Stimulated activated CD8-positive, alpha-beta memory T cell treated with anti-CD3 and anti-CD28 coated beads, Interleukin-15, amount 100 ng/mL, for 4 hours (primary cell): ENCODE measurements at places on chromosomes 13 and 19.
A peak's percentile ranks its signal among the peaks of the same experiment; 100 is the strongest.

DNA sequence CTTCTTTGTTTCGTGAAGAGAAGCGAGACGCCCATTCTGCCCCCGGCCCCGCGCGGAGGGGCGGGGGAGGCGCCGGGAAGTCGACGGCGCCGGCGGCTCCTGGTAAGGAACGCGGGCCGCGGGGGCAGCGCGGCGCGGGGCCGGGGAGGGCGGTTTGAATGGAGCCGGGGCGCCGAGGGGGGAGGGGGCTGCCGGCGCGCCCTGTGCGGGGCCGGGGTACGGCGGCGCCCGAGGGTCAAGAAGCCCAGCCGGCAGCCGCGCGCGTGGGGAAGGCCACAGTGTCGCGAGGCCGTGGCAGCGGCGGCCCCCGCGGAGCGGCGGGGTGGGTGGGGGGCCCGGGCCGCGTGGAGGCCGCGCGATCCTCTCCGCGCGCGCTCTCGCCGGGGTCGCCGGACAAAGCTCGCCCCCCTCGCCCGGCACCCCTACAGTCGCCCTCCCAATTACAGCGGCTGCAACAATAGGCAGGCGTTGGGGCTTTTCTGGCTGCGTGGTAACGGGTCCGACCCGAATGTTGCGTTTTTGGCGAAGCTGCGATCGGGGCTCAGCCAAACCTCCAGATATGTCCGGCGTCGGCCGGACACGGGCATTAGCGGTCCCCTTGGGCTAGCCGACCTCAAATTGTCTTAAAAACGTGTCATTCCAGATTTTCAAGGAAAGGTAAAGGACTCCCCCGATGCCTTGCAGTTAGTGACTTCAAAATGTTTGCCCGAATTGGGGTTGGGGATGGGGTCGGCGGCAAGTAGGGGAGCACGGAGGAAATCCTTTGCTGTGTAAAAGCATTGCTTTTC lies 437 bp downstream of the SMARCA4 start:
- no peak for DNase-seq

DNA sequence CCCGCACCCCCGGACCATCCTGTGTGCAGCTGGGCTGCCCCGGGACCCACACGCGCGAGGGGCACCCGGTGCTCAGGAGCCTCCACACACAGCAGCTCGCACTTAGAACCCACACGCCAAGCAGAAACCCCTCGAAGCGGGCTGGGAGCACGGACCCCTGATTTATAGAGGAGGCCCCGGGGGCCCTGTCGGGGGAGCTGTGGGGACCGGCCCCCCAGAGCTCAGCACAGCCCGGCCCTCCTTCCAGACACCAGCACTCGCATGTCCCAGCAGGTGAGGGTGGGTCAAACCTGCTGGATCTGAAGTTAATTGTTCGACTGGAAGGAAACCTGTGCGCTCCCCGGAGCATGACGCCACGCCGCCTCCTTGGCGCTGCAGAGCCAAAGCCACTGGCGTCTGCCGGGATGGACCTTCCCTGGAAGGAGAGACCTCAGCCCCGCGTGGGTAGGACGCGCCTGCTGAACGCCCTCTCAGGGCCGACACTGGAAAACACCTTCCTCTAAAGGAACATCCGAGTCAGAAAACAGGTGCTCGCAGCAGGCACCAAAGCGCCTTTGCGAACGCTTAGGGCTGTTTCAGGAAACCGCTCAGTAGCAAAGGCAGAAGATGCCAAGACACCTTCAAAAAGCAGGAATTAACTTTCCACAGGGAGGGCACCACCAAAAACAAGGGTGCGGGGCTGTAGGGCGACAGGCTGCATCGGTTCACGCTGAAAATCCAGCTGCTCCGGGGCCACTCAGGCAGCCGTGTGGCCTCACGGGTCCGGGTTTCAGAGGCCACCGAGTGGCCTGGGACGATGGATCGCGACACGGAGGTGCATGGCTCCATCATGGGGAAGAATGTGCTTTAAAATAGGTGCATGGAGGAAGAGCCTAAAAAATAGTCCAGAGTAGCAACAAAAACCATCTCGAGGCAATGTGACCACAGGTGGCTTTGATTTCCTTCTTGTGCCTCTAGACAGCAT lies 37.8 kb upstream of the GRTP1 start:
- no peak for DNase-seq

GRCh38 chr13:113446488-113446854 lies 6.8 kb downstream of the ADPRHL1 start:
- DNase-seq = no peak

GRCh38 chr13:92225861-92226260 lies 827.4 kb downstream of the GPC5 start:
- no peak for DNase-seq

DNA sequence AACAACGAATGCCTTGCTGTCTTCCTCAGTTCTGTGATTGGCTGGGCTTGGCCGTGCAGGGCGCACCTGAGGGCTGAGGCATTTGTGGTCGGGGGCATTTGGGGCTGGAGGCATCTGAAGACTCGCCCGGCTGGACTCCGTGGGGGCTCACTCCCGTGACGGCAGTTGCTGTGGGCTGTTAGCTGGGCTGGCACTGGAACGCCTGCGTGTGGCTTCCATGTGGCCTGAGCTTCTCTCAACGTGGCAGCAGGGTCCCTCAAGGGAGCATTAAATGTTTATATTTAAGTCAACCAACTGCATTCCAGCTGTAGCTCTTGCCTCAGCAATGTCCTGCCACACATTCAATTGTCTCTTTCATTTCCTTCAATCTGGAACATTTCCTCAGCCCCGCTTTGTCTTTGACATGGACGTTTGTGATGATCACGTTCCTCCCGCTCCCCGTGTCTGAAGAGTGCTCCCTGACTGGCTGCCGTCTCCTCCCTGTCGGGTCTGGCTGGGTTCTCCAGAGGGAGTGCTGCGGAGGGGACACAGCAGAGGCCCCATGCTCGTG lies 21.0 kb downstream of the CCDC8 start:
- no peak for DNase-seq

GRCh38 chr19:34265221-34265650 lies 10.9 kb downstream of the GARRE1 start:
- DNase-seq = no peak

- DNase-seq = no peak
These were observed 52.8 kb downstream of the THSD1 start for GRCh38 chr13:52353193-52353592.

DNA sequence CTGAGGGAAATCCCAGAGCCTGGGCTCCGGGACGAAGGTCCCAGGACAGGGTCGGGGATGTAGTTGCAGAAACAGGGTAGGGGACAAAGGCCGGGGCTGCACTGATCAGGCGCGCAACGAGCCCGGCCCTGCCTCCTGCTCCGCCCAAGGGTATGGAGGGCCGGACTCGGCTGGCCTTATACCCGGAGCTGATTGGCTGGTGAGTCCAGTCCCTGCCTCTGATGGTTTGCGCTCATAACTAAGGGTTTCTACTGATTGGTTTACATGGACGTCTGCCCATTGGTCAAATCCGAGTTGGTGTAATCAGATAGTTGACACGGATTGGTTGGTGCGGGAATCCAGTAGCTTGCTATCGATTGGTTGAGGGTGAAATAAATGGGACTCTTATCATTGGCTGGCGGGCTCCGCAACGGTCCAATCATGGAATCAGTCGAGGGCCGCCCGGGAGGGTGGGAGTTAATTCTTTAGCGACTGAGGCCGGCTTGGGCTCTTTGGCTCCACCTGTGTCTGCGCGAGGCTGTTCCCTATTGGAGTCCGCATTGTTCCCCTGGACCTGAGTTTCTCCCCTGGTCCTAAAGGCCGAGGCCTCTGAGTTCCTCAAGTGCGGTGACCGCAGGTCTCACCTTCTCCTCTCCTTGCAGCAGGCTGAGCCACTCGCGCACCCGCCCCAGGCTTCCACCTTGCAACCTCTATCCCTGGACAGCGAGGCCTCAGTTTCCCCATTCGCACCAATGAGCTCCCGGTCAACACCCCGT lies 570 bp upstream of the MPND start:
- DNase-seq = peak; percentile 86

DNA sequence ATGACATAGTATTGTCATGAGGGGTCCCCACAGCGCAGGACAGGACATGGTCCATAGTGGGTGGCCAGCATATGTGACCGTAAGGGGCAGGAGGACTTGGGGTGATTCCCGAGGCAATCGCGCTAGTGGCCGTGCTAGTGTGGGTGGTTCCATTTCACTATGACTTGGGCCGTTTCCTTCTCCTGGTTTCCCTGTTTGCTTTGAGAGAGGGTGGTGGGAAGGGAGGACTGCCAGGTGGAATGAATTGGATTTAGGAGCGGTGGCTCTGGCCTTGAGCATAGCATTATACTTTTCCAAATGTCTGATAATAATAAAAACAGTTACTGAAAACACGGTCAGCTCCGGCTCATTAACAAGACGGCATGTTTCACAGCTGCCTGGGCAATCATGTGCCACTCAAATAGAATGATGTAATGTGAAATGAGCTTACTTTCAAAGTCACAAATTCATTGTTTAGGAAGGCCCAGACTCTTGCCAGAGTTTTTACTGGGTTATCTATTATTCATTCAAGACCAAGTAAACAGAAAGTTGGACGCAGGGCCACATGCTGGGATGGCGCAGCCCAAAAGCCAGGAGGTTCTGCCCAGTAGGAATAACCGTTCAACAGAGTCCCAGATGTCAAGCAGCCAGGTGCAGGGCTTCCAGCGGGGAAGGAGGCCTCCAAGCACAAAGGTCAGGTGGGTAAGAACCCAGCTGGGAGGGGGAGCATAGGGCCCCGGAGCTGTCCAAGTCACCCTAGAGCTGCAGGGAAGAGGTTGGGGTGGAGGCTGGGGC lies 19.6 kb upstream of the SLC15A1 start:
- DNase-seq = no peak

- no peak for DNase-seq
These were observed 151.6 kb downstream of the B3GLCT start for GRCh38 chr13:31351376-31351775.

DNA sequence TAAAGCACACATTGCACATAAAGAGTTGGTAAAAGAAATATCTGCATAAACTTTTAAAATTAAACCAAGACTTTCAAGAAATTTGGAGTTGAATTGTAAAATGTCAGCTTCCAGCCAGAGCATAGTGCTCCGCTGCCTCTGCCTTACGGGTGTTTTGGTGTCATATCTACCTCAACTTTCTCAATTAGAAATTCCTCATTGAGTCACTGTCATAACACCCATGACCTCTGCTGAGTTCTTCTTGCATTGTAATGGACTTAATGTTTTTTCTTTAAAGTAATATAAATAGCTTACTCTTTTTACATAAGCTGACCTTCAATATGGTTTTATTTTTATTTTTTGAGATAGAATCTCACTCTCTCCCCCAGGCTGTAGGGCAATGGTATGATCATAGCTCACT lies 551.0 kb upstream of the NBEA start:
- no peak for DNase-seq

DNA sequence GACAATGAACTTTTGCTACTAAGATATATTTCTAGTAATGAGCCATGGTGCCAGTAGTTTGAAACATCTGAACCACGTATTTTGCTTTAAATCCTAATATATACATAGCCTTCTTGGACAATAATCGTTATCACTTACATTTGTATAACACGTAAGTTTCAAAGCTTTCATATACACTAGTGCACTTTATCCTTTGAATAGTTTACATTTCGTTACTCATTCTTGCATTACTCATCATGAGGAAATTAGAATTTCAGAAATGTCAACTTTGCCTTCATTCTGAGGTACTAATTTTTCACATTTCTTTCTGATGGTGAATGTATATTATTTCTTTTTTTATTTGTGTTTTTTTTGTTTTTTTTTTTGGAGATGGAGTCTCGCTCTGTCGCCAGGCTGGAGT lies 5.8 kb downstream of the KBTBD7 start:
- no peak for DNase-seq

DNA sequence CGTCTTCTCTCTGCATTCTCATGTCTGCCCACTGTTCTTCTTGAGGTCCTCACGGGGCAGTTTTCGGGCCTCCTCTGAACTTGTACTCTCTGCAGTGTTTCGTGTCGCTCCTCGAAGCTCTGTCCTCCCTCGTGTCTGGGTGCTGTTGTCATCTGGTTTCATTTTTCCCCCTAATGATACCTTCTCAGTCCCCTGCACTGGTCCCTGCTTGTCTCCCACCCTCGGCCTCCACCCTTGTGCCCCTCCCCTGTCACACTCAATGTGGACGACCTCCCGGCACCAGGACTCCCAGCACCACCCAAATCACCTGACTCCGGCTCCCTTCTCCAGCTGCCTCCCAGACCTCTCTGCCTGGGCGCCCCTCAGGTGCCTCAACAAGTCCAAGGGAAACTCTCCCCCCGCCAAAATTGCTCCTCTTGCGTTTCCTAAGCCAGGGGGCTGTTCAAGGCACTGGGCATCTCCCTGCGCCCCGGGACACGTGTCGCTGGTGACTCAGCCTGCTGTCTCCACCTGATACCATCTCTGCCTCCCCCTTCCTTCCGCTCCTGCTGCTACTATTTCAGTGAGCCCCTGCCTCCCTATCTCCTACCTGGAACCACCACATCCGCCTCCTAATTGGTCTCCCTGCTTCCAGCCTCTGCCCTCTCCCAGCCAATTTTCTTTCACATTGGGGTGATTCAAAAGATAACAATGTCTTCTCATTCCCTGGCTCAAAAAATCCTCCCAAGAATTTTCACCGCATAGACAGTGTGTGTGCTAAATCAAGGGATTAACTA lies 49.5 kb downstream of the RFX2 start:
- no peak for DNase-seq

GRCh38 chr13:113112893-113113845 lies 7.6 kb downstream of the F7 start:
- DNase-seq = no peak

DNA sequence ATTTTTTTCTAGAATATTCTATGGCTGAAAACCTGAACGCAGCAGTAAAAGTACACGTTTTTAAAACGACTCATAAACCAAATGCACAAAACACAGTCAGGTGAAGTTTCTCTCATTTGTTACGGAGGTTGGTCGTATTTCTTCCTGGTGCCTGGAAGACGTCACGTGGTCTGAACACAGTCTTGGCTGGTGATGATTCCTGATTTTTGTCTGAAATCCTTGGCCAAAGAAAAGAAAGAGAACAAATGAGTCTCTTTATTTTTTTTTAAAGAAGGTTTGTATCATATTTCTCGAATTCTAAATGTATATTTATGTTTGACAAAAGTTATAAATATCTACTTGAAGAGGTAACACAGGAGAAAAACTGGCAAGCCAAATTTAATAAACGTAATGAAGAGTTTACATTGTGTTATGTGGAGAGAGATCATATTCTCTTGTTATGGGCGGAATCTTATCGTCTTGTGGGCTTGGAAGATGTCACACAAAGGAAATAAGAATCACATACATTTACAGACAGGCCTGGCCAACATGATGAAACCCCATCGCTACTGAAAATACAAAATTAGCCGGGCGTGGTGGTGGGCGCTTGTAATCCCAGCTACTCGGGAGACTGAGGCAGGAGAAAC lies 10.0 kb upstream of the PNMA8A start:
- no peak for DNase-seq

GRCh38 chr19:6424195-6424938 lies at the start of gene KHSRP:
Gene KHSRP (minus strand): TSS chr19:6424811. CDS start chr19:6424701, 110 bp downstream.
- peak; percentile 21 for DNase-seq

GRCh38 chr19:33740811-33741396 lies 55.8 kb upstream of the KCTD15 start:
- no peak for DNase-seq
